Muscle of arm (tissue), 14 donors: ENCODE measurements at places on chromosomes 6 and 20. TPM values are rescaled to one million over a fixed set of nuclear protein-coding genes. Genes with fewer than 3 reads are reported as not detected.

DNA sequence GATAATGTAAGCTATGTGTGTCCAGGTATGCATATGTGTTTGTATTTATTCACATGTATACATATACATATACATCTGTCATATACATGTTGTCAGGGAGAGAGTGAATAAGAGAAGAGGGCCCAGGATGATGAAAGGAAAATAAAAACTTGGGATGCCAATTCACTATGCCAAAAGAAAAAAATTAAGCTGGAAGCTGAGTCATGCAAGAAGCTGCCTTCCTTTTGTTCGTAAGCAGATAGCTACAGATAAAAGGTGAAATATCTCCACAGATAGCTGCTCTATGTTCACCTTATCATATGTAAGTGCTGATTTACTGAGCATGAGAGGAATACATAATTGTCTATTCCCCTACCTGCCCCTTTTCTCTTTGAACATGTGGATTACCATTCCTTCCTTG lies 579.9 kb downstream of the EPM2A start:
- DNase-seq, result no peak

CDH4 gene
- polyA plus RNA-seq, result 0.85 TPM

DNA sequence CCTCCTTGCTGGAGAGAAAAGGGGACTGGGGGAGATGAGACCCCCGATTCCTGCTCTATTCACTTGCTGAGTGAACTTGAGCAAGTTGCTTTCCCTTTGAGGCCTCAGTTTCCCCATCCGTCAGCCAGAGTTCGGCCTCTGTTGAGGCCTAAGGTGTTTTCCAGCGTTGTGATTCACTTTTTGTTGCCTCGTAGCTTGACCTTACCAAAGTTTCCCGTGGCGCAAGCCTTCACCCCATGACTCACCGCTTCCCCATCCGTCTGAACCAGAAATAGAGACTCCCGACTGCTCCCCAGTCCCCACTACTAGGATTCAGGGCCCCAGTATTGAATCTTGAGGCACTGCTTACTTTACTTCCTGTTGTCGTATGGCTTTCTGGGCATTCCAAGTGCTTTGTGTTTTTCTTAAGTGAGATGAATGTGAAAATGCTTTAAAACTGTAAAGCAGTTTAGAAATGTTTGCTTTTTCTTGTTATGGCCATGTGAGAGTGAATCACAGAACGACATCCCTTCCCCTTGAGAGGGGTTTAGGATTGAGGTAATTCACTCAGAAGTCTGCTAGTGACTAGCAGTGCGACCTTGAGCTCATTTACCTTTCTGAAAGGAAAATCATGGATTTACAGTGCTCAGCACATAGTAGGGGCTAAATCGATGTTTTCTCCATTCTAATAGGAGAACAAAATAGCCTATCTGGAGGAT lies 1.2 kb downstream of the CHMP4B start:
- peak; percentile 38 for DNase-seq

- DNase-seq, result no peak
Measured at GRCh38 chr20:36085686-36086267, 68.8 kb upstream of the EPB41L1 start.

- no peak for DNase-seq
Measured at GRCh38 chr6:107715550-107716321, 108.4 kb downstream of the SCML4 start.

- no peak for DNase-seq
Measured at GRCh38 chr6:12339808-12340487, 49.8 kb downstream of the EDN1 start.

SLC13A3 gene
- polyA plus RNA-seq, result 3.5 TPM

TP53INP2 gene
- 13.0 TPM for polyA plus RNA-seq

DNA sequence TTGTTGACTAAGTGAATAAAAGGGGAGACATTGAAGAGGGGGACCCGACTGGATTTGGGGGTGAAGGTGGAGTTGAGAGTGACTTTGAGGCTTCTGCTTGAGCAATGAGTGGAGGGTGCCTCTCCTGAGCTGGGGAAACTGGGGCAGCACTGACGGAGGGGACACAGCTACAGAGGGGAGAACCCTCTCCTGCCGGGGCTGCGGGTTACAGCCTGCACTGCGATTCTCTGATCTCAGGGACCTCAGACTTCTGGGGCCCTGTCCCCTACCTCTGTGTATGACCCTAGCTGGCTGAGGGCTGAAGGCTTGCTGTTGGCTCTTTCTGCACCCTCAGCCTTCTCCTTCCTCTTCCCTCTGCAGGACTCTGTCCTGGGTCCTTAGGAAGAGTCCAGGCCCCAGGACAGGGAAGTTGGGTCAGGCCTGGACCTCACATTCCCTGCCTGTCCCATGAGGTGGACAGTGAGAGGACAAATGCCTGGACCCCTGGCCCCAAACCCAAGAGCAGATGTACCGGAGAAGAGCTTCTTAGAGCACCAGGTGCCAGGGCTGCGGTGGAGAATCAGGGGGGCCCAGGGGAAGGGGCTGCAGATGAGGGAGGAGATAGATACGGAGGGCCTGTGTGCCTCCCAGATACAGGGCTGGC lies 13.7 kb upstream of the FAM110A start:
- DNase-seq, result no peak

- DNase-seq, result no peak
Measured at GRCh38 chr6:148557796-148558321, 189.0 kb upstream of the UST start.

GRCh38 chr20:2458919-2459499 lies 11.6 kb downstream of the SNRPB start:
- DNase-seq, result no peak

- no peak for DNase-seq
Measured at GRCh38 chr20:3447321-3447720, 23.5 kb upstream of the ATRN start.

DNA sequence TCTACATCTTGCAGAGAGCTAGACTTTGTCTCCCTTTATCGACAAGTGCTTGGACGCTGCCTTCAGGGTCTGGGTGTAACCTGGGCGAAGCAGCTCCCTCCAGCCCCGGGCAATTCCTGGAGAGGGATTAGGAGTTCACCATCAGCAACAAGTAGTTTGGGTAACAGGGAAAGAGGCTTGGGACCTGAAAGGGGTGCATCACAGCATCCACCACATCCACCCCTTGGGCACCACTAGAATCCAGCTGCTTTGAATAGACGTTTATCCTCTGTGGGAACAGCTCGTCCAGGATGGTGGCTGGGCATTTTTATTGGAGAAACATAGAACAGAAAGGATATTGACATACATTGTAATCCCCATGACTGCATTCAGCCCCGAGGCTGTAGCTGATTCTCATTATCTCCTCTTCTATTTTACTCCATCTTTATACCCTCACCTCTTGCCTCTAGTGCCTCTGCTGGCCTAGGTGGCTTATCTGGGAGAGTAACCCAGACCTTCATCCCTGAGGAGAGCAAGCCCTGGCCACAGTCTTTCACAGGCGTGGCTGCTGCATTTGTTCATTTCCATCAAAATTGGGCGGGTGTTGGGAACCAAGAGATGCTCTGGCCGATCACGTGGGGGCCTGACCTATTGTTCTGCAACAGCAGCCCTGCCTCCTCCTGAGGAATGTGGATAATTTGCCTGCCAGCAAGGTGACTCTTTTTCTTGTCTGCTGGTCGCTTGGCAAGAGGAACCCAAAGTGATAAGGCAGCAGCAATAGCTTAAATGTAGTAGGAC lies 109.2 kb upstream of the RALGAPA2 start:
- DNase-seq, result no peak

RAB5IF gene
- 44.4 TPM for polyA plus RNA-seq

RAB44 gene
- polyA plus RNA-seq, result 0.19 TPM

DNA sequence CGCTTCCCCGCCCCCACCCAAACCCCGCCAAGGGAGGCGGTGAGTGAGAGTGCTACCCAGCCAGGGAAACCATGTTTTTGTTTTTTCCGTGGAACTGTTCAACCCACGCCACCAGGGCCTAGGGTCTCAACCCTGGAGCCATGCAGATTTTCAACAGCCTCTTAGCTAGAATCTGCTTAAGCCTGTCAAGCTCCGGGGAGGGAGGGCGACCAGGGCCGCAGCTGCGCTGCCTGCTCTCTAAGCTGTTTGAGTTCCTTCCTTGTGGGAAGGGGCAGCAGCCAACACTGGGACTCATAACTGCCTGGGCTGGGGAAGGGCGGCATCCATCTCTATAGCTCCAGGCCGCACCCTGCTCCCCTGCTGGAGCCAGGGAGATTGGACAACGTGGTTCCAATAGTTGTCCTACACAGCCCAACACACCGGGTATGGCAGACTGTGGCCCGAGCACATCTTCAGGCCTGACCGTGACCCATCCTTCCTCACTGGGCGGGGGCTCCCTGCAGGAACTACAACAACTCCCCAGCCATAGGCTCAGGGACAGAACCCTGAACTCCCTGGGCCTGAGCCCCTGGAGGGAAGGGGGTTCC lies 1065.7 kb upstream of the MANEA start:
- DNase-seq, result no peak

BMP6 gene
- polyA plus RNA-seq, result 0.71 TPM

- no peak for DNase-seq
Measured at GRCh38 chr20:37573626-37574198, 46.0 kb upstream of the BLCAP start.

GRCh38 chr6:18368277-18369105 lies 18.7 kb upstream of the RNF144B start:
- no peak for DNase-seq

DNA sequence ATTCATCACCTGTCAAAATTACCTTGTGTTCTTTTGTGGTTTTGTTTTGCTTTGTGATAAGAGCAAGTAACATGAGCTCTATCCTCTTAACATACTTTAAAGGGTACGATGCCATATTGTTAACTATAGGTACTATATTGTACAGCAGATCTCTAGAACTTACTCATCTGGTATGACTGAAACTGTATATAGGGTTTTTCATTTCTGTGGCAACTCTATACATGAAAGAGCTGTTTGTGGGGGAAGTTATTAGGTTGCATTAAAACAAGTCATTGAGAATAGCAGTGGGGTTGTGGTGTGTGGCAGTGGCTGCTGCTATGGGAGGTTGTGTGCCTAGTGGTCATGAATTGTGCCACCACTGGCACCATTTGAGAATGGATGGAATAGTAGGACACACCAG lies 268.4 kb downstream of the KCNQ5 start:
- no peak for DNase-seq

CST7 gene
- polyA plus RNA-seq, result 0.90 TPM

CFAP206 gene
- polyA plus RNA-seq, result 0.52 TPM

GRCh38 chr6:41675176-41675775 lies 37.0 kb downstream of the MDFI start:
- DNase-seq, result no peak

NKAIN2 gene
- polyA plus RNA-seq, result 10.7 TPM

GRCh38 chr6:62614442-62614841 lies 328.4 kb upstream of the KHDRBS2 start:
- DNase-seq, result no peak

SPATS1 gene
- not detected for polyA plus RNA-seq

- DNase-seq, result no peak
Measured at GRCh38 chr20:63579017-63579694, 5.1 kb upstream of the HELZ2 start.

ZBP1 gene
- not detected for polyA plus RNA-seq

GRCh38 chr20:49907405-49908257 lies 7.7 kb downstream of the SPATA2 start:
- DNase-seq, result no peak

NHLRC1 gene
- polyA plus RNA-seq, result not detected

DNA sequence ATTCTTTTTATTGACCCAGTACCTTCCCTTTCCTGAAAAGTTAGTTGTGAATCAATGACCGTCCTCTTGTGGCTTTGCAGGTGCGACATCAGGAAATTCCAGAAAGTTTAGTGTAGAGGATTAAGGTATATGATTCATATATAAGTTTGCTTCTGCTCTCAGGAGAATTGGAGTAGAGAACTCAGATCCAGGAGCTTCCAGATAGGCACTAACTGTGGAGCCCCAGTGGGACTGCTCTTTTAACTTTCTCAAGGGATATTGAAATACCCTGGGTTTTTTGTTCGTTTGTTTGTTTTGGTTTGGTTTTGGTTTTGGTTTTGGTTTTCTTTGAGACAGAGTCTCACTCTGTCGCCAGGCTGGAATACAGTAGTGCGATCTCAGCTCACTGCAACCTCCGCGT lies 9.5 kb downstream of the TAAR2 start:
- DNase-seq, result no peak

ASIP gene
- 0.32 TPM for polyA plus RNA-seq

- no peak for DNase-seq
Measured at GRCh38 chr20:9809271-9809670, 29.6 kb downstream of the PAK5 start.

GRCh38 chr6:158211273-158212055 lies 43.3 kb downstream of the GTF2H5 start:
- DNase-seq, result no peak

DNA sequence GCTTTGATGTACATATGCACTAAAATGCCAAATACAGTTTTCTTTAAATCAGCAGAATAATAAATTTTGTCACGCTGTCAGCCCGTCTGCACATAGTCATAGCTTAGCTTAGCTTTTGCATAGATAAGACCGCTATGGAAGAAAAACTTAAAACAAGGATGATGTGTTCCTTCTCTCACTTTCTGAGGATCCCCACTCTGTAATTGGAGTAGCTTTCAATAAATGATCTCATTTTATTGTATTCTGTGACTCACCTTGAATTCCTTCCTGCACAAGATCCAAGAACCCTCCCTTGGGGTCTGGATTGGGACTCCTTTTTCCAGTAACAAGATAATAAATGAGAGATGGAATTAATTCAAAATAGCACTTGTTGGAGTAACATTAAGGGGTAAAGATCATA lies 186.2 kb downstream of the CDH26 start:
- DNase-seq, result no peak
